Bladder microvascular endothelial cell (primary cell): ENCODE measurements at places on chromosomes 1 and 21. TPM values are rescaled to one million over a fixed set of nuclear protein-coding genes. Genes with fewer than 3 reads are reported as not detected.

The CELA2A gene
- not detected in 2 replicates for total RNA-seq

The SAMD13 gene
- 1.1 and 1.3 TPM in 2 replicates for total RNA-seq

The LCE1C gene
- total RNA-seq: not detected in 2 replicates

The SLC9C2 gene
- under 0.01 TPM in 1 of 2 replicates, not detected in the other for total RNA-seq

The FCER1G gene
- total RNA-seq: 0.16 TPM in 1 of 2 replicates, not detected in the other

The ZSCAN20 gene
- total RNA-seq: 5.2 and 9.3 TPM in 2 replicates

The SPRR1B gene
- not detected in 2 replicates for total RNA-seq

The SPRR1A gene
- total RNA-seq: not detected in 2 replicates

The PHLDA3 gene
- total RNA-seq: 31.6 and 56.5 TPM in 2 replicates

The PTGS2 gene
- 1.1 and 9.0 TPM in 2 replicates for total RNA-seq

The DCST1 gene
- total RNA-seq: not detected in 2 replicates

The RYR2 gene
- total RNA-seq: under 0.01 and 0.06 TPM in 2 replicates

The TNFRSF18 gene
- 1.0 TPM in 1 of 2 replicates, not detected in the other for total RNA-seq

The TCEA3 gene
- total RNA-seq: 0.63 and 1.8 TPM in 2 replicates

The C1orf56 gene
- 0.63 and 1.5 TPM in 2 replicates for total RNA-seq

The GUCA2A gene
- not detected in 2 replicates for total RNA-seq

The ETV3L gene
- not detected in 2 replicates for total RNA-seq
